ENCODE measurements at places on chromosomes 6 and 20.

DNA sequence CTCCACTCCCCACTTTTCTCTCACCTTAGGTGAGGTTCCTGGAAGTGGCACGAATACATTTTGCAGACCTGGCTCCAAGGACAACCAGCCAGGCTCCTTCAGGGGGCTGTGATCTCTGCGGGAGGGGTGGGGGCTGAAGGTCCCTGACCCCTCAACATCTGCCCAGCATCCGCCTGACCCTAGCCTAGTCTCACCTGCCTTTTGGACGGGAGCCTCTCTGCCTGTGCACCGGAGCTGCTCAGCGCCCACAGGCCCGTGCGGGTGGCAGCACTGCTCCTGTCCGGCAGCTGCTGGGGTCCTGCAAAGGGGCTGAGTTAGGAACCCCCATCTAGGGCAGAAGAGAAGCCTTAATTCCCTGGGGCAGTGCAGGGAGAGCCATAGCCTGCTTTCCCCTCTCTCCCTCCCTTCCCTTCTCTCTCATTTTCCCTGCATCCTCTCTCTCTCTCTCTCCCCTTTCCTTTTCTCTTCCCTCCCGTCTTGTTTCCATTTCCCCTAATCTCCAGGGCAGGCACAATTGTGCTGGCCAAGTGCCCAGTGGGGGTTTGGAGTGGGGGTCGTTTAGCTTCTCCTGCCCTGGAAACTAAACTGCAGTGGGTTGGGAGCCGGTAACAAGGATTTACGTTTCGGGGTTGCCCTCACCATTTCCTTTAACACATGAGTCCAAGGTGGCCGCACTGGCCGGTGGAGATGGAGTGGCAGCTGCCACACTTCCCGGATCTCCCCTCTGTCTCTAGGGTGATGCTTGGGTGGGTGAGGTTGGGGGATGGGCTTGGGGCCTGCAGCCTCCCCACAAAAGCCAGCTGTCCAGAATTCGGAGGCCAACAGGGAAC lies 54.1 kb downstream of the CTCFL start:
- DNase-seq: no peak

DNA sequence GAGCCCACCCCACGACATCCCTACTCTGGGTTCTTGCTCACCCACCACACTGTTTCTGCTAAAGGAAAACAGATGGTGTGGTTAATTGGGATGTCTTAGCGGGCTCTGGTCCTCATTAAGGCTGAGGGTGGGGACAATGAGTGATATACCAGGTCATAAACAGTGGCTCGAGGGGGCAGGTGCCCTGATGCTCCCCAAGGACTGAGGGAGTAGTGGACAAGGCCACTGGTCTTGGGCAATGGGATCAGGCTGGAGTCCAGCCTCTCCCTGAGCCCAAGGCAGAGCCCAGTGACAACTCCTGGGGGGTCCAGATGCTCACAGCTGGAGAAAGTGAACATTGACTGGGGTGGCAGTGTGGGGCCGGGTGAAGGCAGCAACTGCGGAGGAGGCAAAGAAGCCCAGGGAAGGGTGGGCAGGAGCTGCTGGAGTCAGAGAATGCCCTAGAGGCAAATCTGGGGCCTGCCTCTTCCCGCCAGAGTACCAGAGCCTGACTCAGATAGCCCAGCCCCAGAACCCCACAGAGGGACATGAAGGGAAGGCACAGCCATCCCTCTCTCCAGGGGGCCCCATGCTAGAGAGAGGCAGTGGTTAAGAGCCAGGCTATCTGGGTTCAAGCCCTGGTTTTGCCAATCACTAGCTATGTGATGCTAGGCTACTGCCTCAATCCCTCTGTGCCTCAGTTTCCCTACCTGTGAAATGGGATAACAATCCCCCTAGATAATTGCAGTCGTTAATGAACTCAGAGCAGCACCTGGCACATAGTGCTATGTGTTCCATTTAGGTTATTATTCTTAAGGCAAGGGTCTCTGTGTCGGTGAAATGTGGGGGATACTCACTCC lies 72.3 kb downstream of the MRPL14 start:
- DNase-seq: no peak

DNA sequence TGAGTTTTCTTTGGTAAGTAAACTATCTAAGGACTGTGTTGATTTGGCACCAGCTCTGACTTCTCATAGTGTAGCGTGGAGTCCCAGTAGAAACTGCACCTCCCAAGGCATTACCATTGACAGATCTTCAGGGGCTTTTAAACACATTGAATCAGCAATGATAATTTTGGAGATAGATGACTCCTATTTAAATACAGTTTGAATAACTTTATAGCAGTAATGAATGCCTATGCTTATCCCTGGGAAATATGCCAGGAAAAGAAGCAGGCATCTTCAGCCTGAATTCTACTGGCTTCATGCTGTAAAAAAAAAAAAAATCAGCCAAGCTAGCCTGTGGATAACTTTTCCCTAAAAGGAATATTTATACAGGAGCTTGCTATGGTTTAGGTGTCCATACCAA lies 895.9 kb downstream of the EYS start:
- DNase-seq: no peak

- no peak for DNase-seq
Measured at GRCh38 chr6:105058846-105059245, 101.9 kb downstream of the LIN28B start.

DNA sequence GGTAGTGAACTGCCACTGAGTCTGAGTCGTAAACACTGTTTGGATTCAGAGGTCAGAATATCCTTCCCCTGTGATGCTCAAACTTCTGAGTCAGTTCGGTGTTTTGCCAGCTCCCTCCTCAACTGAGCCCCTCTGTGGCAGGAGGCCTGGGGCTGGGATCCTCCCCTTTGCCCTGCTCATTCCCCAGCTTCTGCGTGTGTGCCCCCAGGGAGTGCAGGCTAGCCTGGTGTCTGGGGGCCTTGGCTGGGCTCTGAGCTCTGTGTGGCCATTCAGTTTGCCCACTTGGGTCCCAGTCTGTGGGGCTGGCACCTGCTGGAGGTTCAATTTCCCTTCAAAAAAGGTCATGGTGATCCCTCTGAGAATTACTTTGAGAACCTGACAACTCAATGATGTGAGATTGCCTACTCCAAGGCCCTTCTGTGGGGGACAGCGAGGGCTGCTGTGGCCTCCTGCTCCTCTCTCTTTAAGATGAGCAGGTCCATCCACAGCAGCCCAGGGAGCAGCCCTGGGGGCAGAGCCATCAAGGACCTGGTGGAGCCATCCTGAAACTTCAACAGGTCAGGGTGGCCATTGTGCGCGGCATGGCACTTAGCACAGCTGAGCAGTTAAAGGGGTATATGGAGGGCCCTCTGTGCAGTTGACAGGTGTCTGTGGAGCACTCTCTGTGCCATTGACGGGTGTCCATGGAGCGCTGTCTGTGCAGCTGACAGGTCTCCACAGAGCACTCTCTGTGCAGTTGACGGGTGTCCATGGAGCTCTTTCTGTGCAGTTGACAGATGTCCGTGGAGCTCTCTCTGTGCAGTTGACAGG lies 147.2 kb downstream of the SYCP2 start:
- DNase-seq: no peak

DNA sequence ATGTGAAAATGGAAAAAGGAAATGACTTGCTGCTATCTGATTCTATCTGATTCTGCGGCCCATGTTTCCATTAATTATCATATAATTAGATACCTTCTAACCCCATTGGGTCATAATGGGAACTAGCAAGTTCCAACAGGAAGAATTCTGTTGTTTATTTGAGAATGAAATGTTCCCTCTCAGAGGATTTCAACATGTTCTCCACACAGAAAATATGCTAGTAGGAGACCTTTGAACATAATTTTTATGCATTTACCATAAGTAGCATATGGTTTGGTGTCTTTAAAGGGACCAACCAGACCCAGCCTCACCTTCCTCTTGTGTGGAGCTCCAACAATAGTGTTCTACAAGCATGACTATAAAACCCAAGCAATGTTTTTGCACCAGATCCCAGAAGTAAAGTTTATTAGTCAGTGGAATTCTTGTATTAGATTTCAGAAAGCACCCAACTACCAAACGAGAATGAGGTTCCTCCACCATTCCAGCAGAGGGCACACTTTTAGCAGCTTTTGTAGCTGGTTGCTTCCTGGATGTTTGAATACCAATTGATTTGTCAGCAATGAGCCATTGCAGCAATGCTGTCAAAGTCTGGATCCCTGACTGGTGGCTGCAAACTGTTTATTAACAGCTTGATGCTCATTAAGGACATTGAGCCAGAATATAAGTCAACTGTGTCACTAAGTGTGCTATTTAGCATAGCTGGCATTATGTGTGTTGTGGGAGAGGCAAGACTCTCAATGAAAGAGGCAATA lies 143.6 kb upstream of the GJE1 start:
- DNase-seq: peak; percentile 3

DNA sequence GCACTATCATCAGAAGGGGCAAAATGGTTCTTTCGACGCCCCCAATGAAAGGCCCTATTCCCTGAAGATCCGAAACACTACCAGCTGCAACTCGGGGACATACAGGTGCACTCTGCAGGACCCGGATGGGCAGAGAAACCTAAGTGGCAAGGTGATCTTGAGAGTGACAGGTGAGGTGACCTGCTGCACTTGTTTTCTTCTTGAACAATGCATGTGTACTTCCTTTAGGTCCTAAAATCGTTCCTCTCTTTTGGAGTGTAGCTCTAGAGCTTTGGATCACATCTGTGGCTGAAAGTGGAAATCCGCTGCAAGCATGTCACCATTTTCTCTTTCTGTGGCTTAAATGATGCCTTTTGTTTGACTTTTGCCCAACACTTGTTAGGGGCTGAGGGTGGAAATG lies 14.0 kb downstream of the CD83 start:
- no peak for DNase-seq

DNA sequence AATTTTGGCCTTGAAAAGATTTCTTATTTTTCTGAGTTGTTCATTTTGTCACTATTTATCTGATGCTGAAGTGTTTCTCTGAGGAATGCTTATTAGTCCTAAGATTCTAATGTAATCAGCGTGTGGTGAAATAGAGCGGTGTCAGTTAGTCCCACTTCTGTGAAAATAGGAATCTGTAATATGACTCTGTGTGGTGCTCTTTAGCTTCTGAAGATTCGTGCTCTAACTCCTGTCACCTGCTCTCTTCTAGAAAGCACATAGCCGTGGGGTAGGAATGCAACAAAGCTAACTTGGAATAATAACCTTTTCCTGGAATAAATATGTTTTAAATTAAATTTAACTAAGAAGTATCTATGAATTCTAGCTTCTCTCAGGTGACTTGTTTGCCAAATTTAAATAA lies 90.4 kb downstream of the BCKDHB start:
- no peak for DNase-seq

DNA sequence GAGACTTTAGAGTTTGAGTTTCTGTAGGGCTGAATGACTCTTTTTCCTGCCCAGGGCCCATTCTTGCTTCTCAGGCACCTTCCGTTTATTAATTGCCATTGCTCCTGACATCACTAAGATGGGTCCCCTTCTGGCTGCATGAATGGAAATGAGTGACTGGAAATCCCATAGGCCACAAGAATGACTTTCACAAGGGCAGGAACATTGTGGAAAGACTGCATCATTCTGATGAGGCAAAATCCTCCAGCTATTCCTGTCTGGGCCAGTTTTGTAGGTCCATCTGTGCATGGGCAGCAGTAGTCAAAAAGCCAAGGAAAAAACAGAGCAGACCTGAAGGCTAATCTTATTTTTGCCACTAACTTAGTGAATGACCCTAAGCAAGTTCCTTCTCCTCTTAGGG lies 19.3 kb downstream of the TMEM74B start:
- DNase-seq: no peak

DNA sequence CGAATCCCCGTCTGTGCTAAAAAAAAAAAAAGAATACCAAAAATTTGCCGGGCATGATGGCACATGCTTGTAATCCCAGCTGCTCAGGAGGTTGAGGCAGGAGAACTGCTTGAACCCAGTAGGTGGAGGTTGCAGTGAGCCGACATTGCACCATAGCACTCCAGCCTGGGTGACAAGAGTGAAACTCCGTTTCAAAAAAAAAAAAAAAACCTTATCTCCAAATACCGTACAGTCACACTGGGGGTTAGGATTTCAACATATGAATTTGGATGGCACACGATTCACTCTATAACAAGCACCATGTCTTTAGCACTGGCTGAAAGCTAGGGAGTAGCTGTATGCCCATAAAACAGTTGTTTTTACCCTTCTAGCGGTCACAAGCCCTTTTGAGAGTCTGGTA lies 3.8 kb downstream of the SMIM13 start:
- no peak for DNase-seq

- no peak for DNase-seq
Measured at GRCh38 chr6:43150051-43150751, 20.9 kb upstream of the SRF start.

DNA sequence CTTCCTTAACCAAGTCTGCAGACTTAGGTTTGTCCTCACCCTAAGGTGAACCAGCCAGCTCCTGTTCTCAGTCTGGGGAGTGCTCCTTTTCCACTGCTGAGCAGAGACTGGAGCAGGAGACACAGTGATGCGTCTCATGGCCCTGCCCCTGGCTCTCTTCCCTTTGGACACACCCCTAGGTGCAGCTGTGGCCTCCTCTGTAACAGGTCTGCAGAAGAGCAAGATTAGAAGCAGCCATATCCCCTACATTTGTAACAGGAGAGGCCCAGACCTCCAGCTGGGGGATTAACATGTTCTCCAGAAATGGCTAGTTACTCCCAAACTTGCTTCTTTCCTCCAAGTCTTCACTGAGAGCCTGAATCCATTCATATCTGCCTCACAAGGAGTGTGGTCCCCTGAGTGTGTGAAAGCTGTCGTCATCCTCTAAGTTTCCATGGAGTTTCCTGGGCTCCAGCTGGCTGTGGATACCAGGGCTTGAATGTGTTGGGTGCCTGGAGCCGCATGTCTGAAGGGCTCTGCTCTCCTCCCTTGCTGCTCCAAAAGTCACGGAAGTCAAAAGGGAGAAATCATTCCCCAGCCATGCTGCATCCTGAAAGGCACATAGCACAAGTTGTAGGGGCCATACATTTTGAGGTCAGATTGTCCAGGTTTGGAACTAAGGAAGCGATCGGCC lies 57.7 kb downstream of the PPP1R14C start:
- DNase-seq: no peak

DNA sequence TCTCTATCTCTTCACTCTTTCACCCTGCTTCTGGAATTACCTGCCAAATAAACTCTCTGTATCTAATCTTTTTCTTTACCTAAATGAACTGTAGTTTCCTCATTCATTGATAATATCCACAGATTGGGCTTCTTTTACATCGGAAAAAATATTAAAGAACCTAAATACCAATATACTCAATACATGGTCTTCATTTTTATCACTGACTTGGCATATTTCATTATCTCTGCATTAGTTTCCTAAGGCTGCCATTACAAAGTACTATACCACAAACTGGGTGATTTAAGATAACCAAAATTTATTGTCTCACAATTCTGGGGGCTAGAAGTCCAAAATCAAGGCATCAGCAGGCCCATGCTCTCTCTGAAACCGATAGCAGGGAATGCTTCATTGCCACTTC lies 411.9 kb upstream of the SPTLC3 start:
- no peak for DNase-seq
